Left renal cortex interstitium (tissue), 4 donors: ENCODE measurements at places on chromosomes 2 and 18. TPM values are rescaled to one million over a fixed set of nuclear protein-coding genes. Genes with fewer than 3 reads are reported as not detected.

Gene NPAS2
- polyA plus RNA-seq: 21.0 TPM

GRCh38 chr2:239874636-239875356, 150.3 kb downstream of the NDUFA10 start:
- DNase-seq: no peak

Gene FRZB
- polyA plus RNA-seq: 9.8 TPM

DNA sequence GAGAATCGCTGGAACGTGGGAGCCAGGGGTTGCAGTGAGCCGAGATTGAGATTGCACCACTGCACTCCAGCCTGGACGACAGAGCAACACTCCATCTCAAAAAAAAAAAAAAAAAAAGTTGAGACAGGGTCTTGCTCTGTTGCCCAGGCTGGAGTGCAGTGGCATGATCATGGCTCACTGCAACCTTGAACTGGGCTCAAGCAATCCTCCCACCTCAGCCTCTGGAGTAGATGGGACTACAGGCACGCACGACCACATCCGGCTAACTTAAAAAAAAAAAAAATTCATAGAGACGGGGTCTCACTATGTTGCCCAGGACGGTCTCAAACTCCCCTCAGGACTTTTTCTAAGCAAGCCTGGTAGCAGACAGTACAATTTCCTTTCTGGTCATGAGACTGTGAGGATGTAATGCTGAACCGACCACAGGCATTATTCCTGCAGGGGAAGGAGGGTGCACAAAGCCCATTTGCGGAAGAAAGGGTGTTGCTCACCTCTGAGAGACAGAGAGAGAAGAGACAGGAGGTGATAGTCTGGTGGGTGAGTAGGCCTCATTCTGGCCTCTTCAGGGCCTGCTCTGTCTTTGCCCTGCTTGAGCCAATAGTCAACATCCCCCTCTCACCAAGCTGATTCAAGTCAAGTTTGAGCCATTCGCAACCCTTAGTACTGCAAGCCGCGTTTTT, 205.3 kb downstream of the ZFP36L2 start:
- no peak for DNase-seq

GRCh38 chr2:208311954-208312353, 45.9 kb downstream of the PIKFYVE start:
- no peak for DNase-seq

Gene MIB1
- polyA plus RNA-seq: 68.9 TPM

DNA sequence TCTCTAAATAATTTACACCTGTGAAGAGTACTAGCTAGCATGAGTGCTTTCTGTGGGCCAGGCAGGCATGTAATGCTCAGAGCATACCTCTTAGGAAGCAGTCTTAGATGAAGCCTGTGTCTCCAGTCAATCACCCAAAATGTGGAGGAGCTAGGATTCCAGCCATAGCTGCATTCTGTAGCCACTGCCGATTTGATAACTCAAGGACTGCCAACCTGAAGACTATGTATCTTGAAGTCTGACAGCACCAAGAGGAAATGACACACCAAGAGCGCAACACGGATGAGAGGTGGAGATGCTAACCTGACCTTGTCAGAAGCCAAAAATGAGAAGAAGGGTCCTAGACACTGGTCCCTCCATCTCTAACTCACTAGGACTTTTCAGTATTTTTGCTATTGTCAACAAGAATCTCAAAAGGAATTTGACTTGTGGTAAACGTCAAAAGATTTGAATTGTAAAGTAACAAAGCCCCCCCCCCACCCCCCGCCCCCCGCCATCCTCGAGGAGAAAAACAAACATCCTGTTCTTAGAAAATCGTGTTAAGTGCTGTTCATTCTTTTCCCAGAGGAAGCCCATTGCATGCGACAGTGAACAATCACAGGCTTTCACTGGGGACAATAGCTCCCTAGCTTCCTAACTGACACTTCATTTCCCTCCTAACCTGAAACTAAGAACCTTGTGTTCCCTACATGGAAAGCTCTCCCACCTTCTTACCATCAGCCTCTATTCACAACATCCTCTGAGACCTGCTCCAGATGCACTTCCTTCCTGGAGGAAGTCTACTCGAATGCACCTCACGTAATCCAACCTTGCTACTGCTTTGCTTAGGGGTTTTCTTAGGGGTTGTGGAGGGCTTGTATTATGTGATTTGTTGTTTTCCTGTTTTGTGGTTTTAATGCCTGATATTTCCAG, 14.7 kb downstream of the CDC42EP3 start:
- DNase-seq: no peak

- no peak for DNase-seq
Observed at GRCh38 chr2:176777262-176777661, 435.3 kb upstream of the HNRNPA3 start.

- no peak for DNase-seq
Observed at GRCh38 chr2:13543550-13543949, 826.8 kb downstream of the TRIB2 start.
